Daoy (cell line): ENCODE measurements at places on chromosomes 7 and 10.

DNA sequence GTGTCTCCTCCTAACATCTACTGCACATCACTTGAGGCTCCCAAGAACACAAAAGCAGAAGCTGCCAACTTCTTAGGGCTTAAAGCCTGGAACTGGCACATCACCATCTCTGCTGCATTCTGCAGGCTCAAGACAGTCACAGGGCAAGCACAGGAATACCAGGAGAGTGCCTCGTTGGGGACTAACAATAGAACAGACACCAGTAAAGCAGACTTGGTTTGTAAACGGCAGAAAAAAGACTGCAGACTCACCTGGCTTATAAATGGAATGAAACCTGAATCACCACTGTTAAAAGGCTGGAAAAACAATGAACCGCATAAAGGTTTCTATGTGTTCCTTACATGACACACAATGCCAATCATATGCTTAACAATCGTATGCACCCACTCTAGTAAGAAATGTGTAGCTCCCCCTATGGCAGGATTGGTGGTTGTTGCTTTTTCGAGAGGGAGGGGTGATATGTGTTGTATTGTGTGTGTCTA is 12.8 kb downstream of the RHEB start:
- no peak for DNase-seq

- DNase-seq, result no peak
Observed at GRCh38 chr10:69766161-69766910, 35.4 kb upstream of the COL13A1 start.

GRCh38 chr10:47449979-47450378 is 33.9 kb downstream of the ANXA8 start:
- no peak for DNase-seq

DNA sequence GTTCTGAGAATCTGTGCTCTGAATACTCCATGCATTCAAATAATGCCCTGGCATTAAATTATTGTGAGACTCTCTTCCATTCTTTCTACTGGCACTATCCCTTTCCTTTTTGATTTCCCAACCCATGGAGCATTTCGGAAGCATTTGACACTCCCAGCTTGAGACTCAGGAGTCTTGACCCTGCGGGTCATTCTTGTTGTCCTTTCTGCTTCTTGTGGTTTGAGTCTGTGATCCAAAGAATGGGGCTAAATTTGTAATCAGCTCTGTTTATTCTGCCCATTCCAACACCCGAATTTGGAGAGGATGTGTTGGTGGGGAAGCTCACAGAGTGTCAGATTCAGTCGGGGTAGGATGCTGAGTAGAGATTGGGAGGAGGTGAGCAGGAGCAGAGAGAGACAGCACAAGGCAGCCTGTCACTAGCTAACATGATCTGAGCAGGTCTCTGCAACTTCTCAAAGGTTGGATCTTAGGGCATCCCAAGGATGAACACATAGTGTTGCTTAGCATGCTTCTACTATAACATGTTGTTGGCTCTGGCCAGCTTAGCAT is 80.4 kb upstream of the BMPER start:
- no peak for DNase-seq

DNA sequence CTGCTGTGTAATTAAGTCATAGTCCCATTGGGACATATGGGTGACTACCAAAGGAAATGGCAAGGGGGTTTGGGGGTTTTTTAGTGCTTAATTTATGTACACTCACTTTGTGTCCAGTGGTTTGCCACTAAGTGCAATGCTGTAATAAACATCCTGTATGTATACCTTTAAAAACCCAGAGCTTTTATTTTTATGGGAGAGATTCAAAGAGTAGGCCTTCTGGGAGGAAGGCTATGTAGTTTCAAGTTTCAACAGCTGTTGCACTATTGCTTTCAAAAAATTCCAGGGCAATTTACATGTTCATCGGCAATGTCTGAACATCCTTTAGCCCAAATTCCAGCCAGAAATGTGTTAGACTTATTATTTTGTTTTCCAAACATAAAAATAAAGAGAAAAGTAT is 744.7 kb downstream of the XPNPEP1 start:
- no peak for DNase-seq

DNA sequence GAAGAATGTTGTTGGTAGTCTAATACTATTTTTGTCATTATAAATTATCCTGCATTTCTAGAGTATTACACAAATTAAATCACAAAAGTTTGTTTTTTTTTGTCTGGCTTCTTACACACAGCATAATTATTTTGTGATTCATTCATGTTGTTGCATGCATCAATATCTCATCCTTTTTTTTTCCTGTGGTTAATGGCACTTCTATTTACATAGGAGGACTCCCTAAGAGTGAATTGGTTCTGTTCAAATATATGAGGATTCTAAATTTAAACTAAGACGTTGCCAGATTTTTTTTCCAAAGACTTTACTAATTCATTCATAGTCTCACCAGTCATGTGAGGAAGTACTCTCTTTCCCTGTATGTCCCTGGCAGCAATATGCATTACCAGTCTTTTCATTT is 303.3 kb downstream of the GPR37 start:
- DNase-seq, result no peak

- DNase-seq, result no peak
Observed at GRCh38 chr10:60130130-60130579, 223.8 kb upstream of the CCDC6 start.

- no peak for DNase-seq
Observed at GRCh38 chr7:158487631-158488151, 99.9 kb downstream of the PTPRN2 start.

DNA sequence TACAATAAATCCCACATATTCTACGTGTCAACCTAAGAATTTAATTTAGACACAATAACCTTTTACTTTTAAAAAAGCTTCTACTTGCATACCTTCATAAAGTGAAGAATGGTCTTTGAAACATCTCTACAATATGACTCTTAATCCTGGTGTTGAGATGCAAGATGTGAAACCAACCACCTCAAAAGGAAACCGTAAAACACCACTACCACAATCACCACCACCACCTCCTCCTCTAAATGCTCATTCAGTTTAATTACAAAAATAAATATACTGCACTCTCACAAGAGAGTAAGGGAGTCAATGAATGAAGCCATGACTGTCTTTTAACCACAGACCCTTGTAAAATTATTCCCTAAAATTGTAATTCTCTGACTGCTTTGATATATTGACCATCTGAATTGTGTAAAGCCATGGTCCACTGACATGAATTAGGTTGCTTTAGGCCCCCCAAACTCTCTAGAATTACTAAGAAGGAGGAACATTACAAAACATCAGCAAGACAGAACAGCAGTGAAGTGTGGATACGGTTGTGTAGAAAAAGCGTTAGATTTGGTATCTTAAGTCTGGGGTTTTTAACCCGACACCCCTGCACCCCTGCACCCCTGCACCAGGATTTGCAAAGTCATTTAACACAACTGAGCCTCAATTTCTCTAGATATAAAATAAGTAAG is 171.4 kb downstream of the SFMBT2 start:
- DNase-seq, result no peak

- DNase-seq, result no peak
Observed at GRCh38 chr7:95056107-95056739, 148.8 kb downstream of the PPP1R9A start.

- no peak for DNase-seq
Observed at GRCh38 chr10:80700252-80700651, 162.6 kb downstream of the SH2D4B start.

- no peak for DNase-seq
Observed at GRCh38 chr7:114588506-114588905, 173.9 kb downstream of the FOXP2 start.

DNA sequence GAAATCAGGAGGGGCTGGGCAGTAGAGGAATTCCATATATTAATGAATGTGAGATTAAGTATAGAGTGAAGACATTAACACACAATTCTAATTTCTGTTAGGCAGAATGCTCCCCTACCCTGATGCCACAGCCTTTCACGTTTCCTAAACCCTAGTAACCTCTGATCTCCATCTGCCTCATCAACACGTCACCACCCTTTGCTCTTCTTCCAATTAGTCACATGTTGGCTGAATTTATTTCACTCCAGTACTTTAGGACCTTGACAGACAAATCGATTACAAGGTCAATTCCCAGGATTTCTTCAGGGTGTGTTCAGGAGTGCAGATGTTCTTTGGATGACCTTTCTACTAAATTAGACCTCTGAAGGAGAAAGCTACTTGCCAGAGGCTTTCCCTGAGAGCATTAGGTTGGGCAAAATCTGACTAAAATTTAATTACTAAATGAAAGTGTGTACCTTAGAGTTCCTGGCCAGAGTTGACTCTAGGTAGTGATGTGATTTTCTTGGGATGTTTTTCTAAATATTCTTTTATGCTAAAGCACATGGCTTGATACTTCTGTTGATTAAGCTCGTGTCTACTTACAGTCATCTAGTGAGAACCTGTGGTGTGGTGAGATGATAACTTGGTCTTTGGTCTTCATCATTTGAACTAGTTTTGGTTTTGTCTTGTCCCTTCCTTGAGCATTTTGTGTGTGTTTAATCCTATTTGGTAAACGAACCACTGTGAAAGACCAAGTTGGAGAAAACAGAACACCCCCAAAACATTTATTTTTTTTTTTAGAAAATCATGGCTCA is 12.7 kb downstream of the AGR2 start:
- DNase-seq, result no peak
